ENCODE measurements at places on chromosomes 7 and 10. TPM values are rescaled to one million over a fixed set of nuclear protein-coding genes. Genes with fewer than 3 reads are reported as not detected.

Gene SFTPA2
- total RNA-seq, result not detected

DNA sequence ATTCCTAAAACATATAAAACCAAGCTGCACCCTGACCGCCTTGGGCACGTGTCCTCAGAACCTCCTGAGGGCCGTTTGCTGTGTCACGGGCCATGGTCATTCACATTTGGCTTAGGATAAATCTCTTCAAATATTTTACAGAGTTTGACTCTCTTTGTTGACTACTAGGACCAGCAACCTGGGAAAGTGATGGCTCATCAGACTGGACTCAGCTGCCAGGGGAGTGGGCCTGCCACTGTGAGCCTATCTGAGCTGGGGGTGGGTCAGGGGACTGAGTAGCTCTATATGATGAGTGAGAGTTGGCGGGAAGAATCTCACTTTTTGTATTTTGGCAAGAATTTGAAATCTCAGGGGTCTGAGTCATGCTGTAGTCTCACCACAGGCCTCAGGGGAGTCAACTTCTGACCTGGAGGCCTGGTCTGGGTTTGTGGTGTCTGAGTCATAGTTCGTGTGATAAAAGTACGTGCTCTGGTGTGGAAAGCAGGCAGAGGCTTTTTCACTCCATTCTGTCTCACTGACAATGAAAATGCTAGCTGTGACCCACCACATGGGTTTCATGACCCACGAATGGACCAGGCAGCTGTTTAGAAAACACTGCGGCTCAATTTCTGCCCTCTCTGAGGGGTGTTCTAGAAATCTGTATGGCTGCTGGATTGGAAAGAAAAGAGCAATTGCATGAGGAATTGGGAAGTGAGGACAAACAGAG, 4.2 kb upstream of the UPP1 start:
- DNase-seq, result peak; percentile 90

- DNase-seq, result no peak
These were observed 703.2 kb upstream of the LRRN3 start for GRCh38 chr7:110387689-110388088.

DNA sequence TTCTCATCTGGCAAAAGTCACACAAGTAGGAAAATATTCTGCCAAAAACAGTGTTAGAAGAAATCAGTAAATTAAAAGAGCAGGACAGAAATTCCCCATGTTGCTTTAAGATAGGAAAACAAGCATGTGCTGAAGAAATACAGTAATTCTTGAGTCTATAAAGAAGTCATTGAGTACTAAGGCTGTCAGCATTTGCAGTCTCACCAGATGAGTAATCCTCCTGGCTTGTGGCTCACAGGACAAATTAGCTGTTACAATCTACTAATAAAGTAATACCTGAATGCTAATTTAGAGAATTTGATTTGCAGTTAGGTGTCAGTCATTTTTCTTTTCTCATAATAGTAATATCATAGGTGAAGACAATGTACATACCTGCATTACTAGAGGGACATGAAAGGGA, 1158.9 kb upstream of the CELF2 start:
- no peak for DNase-seq

GRCh38 chr10:36943544-36943943, 181.9 kb upstream of the ANKRD30A start:
- DNase-seq, result no peak

GRCh38 chr10:98953251-98953650, 282.4 kb downstream of the HPSE2 start:
- DNase-seq, result no peak

- no peak for DNase-seq
These were observed 53.0 kb downstream of the PARP12 start for GRCh38 chr7:140009735-140010134.

Gene UTF1
- 0.19 TPM for total RNA-seq

DNA sequence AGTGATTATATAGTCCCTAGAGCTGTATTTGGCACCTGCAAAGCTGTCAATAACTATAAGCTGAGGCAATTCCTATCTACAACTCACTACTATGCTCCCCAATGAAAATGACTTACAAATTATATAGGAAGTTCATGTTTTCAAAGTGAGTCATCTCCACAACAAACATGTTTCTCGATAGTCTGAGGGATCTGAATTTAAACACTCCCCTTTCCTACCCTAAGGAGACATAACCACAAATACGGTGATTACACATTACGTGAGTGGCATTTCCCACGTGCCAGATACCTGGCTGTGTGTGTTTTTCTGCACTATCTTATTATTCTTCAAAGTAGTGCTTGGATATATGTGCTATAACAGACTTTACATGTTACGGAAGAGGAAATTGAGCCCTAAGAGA, 122.5 kb upstream of the C1QL3 start:
- no peak for DNase-seq

DNA sequence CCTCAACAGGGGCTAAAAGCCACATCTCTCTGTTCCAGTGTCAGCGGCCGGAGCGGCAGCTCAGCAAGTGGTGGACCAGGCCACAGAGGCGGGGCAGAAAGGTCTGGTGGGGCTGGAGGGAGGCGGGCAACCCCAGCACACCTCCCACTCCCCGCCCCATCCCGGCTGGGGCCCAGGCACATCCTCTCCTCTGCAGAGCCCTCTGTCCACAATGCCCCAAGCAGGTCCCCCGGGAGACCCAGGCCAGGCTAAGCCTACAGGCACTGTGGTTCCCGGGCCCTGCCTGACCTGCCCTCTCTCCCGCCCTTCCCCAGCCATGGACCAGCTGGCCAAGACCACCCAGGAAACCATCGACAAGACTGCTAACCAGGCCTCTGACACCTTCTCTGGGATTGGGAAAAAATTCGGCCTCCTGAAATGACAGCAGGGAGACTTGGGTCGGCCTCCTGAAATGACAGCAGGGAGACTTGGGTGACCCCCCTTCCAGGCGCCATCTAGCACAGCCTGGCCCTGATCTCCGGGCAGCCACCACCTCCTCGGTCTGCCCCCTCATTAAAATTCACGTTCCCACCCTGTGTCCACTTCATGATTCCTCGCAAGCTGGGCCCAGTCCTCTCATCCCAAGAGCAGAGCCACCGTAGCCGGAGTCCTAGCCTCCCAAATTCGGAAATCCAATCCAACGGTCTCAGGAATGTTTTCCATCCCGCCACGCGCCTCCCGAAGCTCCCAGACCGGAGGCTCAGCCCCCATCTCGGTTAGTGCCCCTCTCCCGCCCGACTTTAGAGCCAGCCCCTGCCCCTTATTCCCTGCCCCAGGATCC, 2.1 kb downstream of the ADIRF start:
- no peak for DNase-seq

GRCh38 chr10:31749301-31749700, 179.3 kb downstream of the ARHGAP12 start:
- DNase-seq, result no peak

Gene TACC2
- total RNA-seq, result not detected

GRCh38 chr7:149310113-149310836, 48.3 kb downstream of the ZNF783 start:
- no peak for DNase-seq

DNA sequence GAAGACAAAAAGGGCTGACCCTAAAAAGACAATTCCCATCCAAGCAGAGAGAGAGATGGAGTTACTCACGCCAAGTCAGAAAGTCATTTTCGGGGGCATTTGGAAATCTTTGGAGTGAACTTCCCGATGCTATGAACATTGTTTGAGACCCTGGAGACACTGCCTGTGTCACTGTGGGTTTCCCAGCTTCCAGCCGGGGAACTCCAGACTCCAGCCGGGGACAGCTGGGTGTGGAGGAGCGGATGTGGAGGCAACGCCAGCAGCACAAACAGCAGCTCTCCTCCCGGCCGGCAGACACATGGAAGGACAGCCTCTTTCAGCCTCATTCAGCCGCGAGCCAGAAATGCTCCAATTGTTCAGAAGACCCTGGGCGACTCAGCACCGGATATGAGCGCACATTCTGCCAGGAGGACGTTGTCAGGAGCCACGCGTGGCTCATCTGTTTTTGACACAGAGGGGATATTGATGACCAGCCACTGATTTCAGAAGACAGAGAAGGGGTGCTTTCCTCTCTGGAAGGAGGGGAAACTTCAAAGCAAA, 97.6 kb downstream of the PRPF18 start:
- no peak for DNase-seq

GRCh38 chr10:58341947-58342346, 7.1 kb downstream of the UBE2D1 start:
- no peak for DNase-seq

Measured in activated CD4-positive, alpha-beta T cell treated with anti-CD3 and anti-CD28 coated beads, Interleukin-2, amount 10 ng/mL, durations not matched to agents 24 days and 14 days (primary cell).